ENCODE measurements at places on chromosomes 3 and 15.
A peak's percentile ranks its signal among the peaks of the same experiment; 100 is the strongest.

GRCh38 chr3:167441256-167441655 lies 32.6 kb downstream of the SERPINI2 start:
- no peak for DNase-seq

- DNase-seq: no peak
Observed at GRCh38 chr3:195828762-195829161, 17.0 kb upstream of the MUC4 start.

DNA sequence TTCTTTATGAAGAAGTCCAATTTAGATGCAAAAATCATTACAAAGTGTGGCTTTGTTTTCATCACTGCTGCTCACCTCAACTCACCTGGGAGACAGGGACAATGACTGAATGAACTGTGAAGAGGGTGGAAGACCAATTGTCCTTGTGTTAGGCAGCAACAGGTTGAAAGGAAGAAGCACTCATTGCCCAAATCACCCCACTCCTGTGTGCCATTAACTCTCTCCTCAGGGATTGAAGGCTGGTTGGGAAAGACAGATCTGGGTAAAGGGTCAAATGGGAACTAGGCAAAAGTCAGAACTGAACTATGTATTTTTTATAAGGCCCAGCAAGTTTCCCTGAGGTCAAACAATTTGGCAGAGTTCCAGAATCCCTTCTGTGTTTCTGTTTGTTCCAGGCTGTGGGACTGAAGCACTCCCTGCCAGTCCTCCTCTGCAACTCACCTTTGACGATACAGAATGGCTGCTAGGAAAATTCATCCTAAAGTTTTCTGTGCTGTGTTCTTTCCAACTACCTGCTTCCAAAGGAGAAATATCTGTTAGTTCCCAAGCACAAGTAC lies 68.6 kb upstream of the CCDC39 start:
- no peak for DNase-seq

GRCh38 chr3:13224967-13225366 lies 151.7 kb upstream of the IQSEC1 start:
- DNase-seq: no peak

DNA sequence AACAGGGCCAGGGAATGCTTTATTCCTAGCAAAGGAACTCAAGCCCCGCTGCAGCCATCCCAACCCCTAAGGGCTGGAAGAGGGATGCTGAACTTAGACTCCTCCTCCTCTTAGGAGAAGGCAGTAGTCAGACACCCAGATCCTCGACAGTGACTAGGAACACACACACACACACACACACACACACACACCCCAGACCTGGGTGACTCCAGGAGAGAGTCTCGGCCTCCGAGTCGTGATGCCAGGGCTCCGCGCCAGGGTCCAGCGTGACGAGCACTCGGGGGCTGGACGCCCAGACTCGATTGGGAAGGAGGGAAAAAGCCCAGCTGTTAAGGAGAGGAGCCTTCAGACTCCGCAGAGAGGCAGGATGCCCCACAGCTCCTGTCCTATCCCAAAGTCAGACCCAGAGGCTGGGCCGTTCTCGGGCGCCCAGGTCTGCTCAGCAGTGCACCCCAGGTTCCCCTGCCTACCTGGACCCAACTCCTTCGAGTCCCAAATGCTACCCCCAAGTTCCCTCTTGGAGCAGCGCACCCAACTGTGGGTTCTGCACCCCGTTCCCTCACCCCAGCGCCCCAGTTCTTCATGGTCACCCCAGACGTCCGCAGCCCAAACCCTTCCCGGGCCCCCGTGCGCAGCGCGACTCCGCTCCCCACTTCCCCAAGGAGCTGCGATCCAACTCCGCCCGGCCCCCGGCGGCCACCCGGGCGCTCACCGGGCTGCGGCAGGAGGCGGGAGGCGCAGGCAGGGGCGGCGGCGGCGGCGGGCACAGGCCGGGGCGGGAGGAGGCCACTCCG lies 421 bp downstream of the BMF start:
- DNase-seq: no peak

DNA sequence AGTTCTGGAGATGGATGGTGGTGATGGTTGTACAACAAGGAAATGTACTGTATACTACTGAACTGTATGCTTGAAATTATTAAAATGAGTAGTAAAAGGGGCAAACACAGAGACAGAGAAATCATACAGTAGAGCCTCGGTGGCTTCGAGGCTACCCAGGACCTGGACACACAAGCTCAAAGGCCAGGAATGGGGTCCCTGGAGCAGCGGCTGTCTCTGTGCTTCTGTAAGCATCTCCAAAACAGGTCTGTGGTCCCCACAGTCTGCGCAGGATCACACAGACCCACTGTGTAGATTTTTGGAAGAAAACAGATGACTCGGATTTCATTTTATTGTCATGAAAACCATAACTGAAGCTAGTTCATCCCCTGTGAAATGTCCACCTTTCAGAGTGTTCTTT lies 39.7 kb downstream of the PGPEP1L start:
- DNase-seq: no peak

DNA sequence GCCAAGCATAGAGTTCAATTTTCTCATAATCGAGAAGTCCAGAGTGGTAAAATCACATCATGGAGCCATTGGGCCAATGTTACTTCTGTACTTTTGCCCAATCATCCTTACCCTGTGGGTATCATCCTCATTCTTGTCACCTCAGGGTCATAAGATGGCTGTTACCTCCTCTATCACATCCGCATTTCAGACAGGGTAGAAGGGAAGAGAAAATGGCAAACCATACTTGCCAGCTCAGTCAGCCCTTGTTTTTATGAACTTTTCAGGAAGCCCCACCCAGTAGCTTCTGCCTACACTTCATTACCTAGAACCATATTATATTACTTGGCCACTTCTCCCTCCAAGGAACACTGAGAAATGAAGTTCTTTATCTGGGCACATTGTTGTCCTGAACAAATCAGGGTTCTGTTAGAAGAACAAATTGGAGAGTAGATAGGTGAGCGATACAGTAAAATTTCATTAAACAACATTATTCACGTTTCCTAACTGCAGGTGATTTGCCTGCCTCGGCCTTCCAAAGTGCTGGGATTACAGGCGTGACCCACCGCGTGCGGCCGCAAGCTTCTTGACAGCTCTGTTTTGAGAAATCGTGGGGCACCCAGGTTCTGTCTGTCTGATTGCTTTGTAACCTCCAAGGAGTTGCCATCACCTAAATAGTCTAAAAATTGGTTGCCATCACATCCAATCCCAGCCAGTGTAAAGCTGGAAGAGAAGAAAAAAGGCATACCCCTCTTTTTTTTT lies 34.5 kb upstream of the RPN1 start:
- DNase-seq: no peak

GRCh38 chr15:74631935-74632560 lies 16.4 kb downstream of the CLK3 start:
- DNase-seq: peak; percentile 41

GRCh38 chr3:43691120-43691995 lies 620 bp downstream of the ABHD5 start:
- peak; percentile 25 for DNase-seq

DNA sequence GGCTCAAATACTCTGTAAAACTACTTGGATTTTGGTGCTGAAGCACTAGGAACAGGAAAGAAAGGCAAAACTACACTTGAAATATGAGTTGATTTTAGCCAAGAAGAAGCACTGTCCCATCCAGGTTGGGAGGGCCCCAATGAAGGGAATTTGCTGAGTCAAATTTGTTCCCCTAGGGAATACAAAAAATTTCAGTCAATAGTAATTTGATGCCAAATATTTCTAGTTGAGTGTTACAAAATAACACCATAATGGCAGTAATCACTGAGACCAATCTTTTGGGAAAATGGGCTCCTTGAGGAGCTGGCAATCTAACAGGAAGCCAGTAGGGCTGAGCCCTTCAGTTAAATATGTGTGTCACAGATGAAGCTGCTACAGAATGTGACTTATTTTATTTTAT lies 896.9 kb downstream of the DIPK2A start:
- no peak for DNase-seq

GRCh38 chr3:25515171-25515570 lies 87.1 kb downstream of the RARB start:
- DNase-seq: no peak

- no peak for DNase-seq
Observed at GRCh38 chr3:193734737-193735366, 141.8 kb downstream of the OPA1 start.

GRCh38 chr15:71469413-71469812 lies 340.9 kb upstream of the NR2E3 start:
- DNase-seq: no peak

GRCh38 chr3:40741729-40742128 lies 217.0 kb downstream of the ZNF621 start:
- DNase-seq: peak; percentile 73

GRCh38 chr3:10142707-10143560 lies 1.4 kb downstream of the VHL start:
- no peak for DNase-seq

GRCh38 chr3:115099986-115100571 lies 47.0 kb downstream of the ZBTB20 start:
- DNase-seq: peak; percentile 29

- no peak for DNase-seq
Observed at GRCh38 chr3:138097192-138098172, 17.9 kb downstream of the DZIP1L start.

GRCh38 chr3:18389108-18389733 lies 35.9 kb downstream of the SATB1 start:
- DNase-seq: no peak

DNA sequence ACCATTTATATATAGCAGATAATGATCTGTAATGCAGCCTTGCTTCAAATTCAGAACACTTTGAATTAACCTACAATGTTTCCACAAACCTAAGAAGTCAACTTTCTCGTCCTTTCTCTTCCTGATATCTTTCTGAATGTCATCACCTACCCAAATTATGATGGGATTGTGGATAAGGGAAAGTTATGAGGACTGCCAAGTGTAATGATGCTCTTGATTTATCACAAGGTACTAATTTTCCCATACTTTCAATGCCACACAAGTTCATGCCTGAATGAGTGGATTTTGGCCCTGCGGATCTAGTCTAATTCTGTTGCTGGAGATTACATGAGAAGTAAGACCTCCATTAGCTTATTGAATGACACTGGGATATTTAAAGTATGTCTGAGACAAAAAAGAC lies 82.6 kb upstream of the NANOGP8 start:
- DNase-seq: no peak

DNA sequence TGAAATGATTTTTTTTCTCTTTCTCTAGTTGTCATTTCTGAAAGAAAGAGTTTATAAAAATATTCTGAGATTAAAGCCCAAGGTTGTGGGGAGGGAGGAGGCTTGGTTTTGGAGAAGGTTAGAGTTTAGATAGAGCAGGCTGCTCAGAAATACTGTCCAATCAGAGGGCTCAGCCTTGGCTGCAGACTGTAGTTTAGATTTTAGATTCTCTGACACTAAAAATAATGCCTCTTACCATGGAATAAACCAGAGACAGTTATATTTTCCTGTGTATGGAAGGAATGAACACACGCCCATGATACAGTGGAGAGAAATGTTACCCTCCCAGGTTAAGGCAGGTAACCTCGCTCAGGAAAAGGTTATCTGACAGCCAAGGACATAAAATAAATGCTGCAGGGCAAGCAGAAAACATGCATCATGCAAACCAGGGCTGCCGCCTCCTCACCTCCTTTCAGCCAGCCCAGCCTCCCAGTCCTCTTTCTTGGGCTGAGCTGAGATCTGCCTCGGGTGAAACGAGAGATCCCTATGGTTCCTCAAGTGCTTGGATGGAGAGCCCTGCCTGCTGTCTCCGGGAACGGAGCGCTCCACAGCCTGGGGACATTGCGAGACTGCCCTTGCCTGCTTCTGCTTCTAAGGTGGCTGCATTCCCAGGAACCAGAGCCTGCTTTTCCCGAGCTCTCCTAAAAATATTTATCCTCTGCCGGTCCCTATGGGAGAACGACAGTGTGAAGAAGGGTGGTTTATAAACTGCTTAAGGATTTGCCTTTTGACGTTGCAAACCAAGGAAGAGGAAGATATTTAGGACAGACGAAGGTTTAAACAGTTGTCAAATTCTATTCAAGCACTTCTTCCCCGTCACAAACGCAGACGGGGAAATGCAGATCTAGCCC lies 848 bp downstream of the NCEH1 start:
- peak; percentile 24 for DNase-seq

DNA sequence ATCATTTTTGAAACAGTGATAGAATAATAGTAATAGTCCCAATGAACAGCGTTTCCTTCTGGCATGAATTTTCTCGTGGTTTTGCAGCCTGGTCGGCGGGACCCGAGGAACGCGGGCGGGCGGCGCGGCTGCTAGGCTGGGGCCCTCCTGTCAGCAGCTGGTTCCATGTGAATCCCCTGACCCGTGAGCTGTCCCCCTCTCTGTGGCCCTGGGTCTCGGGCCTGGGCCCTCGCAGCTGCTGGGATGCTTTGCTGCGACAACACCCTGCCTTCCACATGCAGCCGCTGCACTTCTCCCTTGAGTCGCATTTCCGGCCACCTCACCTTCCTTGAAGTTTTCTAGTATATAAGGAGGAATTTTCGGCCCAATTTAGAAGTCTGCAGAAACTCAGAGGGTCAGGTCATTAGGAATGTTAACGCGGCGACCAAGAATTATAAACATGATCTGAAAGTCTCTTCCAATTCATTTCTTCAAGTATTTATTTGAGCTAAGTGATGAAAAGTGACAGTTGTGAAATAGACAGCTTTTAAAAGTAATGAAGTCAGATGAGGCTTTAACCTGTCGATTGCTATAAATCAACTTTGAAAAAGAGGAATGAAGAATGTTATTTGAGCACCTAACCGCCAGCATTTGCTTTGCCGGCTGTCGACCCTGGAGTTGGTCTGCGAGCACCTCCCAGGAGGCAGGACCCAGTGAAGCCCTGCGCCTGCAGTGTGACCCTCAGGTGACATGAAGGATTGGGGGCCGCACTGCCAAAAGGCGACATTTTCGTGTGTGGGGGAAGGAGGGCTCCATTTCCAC lies 27.7 kb downstream of the NR2F2 start:
- DNase-seq: no peak

DNA sequence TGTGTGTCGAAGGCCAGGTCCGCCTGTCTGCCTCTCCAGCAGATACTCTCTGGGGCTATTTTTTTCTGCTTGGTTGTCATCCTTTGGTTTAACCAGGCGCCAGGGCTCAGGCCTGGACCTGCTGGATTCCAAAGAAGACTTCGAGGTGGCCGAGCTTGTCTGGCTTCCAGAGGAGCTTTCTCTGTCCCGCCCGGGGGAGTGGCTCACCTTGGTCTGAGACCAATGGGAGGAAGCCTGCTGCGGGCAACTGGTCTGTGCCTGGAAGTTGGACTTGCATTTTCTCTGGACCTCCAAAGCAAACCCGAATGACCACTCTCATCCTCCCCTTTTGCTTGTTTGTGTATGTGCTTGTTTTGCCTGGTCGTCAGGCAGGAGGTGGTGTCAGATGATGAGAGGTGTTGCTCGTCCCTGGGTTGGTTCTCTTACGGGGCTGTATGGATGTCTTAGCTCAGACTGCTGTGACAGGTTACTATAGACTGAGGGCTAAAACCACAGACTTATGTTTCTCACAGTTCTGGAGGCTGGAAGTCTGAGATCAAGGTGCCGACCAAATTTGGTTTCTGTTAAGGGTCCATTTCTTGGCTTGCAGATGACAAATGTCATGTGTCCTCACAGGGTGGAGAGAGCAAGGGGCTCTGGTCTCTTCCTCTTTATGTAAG lies 19.3 kb downstream of the IGF1R start:
- no peak for DNase-seq
